ENCODE measurements at places on chromosomes 16 and 17.

- no peak for DNase-seq
These were observed 158.7 kb downstream of the SEC14L1 start for GRCh38 chr17:77299256-77300015.

GRCh38 chr17:47317119-47317518 is 6.6 kb upstream of the EFCAB13 start:
- no peak for DNase-seq

- DNase-seq: peak; percentile 82
These were observed at the start of gene SLC7A6 for GRCh38 chr16:68264128-68265077. Gene SLC7A6, plus strand, starts transcription at chr16:68264526. Its CDS starts 10,201 bp downstream, at chr16:68274727.

DNA sequence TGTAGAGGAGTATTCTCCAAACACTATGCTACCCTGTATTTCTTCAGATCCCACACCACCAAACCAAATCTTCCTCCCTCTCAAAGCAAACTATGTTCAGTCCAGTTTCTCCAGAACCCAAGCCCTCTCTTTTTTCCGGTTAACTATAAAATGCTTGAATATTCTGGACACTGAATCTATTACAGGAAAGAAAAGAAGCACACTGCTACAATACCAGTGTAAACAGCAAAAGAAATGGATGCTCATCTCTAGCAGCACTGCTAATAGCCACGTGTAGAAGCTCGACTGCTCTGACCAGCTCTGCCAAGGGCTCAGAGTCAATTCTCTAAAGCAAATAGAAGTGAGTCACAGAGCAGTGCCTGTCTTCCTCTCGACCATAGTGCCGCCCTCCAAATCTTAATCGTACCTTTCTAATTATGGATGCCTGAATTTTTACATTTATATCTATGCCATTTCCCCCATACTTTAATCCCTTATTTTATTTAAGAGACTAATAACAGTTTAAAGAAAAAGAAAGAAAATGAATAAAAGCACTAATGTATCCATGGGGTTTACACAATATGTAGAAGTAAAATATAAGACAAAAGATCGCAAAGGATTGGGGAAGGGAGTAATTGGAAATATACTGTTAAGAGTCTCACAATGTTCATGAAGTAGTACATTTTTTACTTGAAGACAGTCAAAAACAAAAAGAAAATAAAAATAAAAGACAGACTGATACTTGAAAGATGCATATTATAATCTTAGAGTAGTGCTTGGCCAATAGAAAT is 154.5 kb downstream of the PARN start:
- DNase-seq: peak; percentile 41

DNA sequence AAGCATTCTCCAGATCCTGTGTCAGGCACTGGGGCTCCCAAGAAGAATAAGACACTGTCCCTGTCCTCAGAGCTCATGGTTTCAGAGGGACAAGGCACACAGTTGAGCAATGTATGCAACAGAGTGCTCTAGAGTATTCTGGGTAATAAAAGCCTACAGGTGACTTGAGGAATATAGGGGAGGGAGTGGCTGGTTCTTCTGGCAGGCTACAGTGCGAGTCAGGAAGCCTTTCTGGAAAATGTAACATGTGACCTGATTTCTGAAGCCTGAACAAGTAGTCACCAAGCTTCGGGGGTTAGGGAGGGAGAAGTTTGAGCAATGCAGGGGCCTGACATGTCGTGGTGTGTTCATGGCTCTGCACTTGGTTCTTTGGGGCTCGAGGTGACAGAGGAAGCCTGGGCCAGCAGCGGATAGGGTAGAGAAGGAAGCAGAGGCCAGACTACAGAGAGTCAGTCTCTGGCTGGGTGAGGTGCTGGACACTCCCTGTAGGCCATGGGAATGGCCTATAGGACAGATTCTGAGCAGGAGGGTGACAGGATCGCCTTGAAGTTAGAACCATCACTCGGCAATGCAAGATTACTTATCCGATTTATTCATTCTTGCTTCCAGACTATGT is 16.0 kb upstream of the LRRC75A start:
- DNase-seq: no peak
